Fibroblast of the aortic adventitia (primary cell): ENCODE measurements at places on chromosomes 1 and 21. TPM values are rescaled to one million over a fixed set of nuclear protein-coding genes. Genes with fewer than 3 reads are reported as not detected.

The THEM5 gene
- total RNA-seq = not detected in 2 replicates

DNA sequence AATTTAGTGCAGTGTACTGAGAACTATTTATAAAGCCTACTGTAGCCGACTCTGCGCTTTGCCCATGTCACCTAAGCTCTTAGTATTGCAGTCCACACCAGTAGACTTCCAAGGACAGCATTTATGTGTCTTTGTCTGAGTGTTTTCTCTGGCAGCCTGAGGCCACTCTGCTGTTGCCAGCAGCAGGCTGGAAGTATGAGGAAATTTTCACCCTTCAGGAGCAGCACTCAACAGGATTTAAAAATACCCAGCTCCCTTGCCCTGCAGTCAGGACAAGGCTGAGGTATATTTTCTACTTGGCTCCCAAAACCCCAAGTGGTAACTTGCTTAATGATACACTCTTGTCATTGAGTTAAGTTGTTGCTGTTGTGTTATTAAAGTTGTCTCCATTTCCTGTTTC lies 230.1 kb downstream of the SRGAP2C start:
- peak; percentile 48 for DNase-seq

DNA sequence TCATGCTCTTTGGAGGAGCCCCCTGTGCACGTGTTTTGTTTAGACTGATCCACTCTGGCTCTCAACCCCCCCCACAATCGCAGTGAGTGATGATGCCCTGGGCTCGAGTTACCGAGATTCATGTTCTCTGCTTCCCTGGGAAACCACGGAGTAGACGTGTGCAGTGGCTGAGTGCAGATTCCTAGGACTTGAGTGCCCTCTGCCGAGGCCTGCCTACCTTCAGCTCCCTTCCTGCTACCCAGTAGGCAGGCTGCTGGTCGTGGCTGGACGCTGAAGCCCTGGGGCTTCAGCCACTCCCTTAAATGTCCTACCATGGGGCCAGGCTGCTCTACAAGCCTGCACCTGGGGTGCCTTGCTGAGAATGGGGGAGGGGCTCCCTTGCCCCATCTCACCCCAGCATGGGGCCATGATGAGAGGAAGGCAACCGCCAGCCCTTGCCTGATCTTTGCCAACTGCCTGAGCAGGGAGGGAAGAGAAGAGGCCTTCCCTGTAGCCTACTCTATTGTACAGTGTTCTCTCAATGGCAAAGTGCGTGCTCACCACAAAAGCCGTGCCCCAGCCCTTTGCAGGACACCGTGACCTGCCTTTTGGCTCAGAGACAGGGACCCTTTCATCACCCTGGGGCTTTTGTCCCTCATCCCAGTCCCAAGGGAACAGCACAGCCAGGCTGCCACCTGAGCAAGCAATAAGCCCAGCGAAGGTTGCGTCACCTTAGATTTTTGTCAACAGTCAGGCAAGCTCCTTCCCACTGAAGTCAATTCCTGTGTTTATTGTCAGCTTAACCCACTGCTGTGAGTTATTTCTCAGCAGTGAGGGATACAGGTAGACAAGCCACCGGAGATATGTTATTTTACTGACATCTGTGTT lies 4.1 kb upstream of the GRIK3 start:
- DNase-seq = no peak

The DHRS3 gene
- 64.4 and 114 TPM in 2 replicates for total RNA-seq

The HIVEP3 gene
- total RNA-seq = 1.1 and 1.2 TPM in 2 replicates

DNA sequence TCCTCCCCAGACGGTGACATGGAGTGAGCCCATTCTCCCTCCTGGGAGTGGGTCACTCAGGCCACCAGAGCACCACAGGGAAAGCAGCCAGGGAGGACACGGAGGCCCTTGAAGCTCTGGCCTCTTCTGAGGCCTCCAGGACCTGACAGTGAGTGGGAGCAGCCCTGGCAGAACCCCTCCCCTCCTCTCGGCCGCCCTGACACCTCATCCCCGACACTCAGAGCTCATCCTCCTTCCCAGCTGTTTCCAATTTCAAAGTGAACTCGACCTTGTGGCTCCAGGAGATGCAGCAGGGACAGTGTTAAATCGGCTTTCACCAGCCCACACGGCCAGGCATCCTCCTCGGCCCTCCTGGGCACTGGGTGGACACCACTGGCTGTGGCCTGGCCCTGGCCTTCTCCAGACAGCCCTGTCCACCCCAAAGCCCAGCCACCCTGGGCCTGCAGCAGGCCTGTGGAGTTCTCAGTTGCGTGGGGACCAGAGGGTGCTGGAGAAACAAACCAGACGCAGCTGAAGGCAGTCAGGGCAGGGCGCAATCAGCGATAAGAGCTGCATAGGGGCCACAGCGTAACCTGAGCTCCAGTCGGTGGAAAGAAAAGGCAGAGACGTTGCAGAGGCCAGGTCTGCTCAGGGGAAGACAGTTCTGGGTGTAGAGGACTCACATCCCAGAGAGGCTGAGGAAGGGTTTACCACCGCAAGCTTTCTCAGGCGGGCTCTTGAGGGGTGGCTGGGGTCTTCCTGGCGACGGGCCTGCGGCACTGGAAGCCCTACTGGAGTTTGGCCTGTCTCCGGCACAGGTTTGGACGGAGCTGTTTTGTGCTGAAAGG lies 27.1 kb downstream of the FTCD start:
- DNase-seq = no peak

- DNase-seq = peak; percentile 40
These were observed 511.2 kb downstream of the PLPP3 start for GRCh38 chr1:56068210-56068609.

- DNase-seq = no peak
These were observed 59.4 kb upstream of the DUSP10 start for GRCh38 chr1:221801251-221801661.

DNA sequence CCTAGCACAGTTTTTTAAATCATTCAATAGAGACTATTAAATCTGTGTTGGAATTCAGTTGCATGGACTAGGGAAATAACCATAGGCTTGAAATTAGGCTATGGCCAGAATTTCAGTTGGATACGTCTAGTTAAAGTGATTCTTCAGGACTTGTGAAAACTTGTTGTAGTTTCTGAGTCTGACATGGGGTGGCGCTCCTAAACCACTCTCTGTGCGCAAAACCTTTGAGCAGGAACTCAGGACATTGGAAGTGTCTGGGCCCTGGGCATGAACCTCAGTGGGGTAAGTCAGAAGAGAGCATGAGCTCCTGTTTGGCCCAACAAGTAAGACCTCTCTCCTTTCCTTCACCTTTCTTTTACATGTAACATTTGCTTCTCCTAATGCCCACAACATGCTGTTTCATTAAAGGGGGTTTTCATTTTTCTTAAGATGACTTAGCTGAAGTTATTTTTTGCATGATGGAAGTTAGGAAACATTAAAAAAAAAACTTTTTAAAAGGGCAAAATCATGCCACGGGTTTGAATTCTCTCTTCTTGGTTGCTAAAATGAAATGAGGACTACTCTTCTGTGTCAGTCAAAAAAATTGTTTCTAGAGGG lies 17.1 kb upstream of the CCDC190 start:
- DNase-seq = peak; percentile 94

The CRB1 gene
- total RNA-seq = 0.08 and 0.09 TPM in 2 replicates

- peak; percentile 87 for DNase-seq
These were observed 90.5 kb upstream of the TLR5 start for GRCh38 chr1:223233410-223234169.

The ATAD3A gene
- 28.0 and 35.6 TPM in 2 replicates for total RNA-seq

DNA sequence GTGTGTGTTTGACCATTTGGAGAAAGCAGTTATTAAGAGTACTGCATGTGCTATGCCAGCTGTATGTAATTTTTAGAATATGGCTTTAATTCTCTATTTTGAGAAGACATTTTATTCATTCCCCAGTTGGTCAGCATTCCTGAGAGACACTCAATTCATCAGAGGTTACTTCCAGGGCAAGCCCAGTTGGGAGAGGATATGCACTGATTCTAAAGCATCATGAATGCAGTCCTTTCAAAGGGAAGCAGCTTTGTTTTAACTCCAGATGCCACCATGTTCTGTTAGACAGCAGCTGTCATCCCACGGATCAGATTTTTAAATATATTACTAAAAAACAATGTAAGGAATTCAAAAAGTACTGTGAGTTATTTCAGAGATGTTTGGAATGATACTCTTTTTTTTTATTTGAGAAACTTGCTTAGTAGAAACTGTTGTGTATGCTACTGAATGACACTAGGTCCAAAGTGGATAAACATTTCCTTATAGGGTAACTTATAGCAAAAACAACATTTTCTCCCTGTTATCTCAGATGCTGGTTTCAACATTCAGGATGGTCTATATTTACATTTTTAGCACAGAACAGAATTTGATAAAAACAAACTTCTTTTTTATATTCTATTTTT lies 149.5 kb upstream of the B3GALT2 start:
- DNase-seq = peak; percentile 78

The C8B gene
- not detected in 2 replicates for total RNA-seq

DNA sequence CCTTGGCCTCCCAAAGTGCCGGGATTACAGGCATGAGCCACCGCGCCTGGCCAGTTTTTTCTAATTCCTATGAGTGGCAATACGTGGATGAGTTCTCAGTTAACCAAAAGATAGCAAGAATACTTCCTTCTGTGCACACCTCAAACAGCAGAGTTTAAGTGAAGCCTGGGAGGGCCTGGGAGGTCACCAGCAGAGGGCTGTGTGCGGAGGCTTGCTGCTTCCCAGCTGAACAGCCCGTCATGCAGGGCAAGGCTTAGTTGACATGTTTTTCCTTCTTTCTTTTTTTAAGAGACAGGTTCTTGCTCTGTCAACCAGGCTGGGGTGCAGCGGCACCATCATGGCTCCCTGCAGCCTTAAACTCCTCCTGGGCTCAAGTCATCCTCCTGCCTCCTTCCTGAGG lies 17.8 kb downstream of the GNG4 start:
- no peak for DNase-seq

DNA sequence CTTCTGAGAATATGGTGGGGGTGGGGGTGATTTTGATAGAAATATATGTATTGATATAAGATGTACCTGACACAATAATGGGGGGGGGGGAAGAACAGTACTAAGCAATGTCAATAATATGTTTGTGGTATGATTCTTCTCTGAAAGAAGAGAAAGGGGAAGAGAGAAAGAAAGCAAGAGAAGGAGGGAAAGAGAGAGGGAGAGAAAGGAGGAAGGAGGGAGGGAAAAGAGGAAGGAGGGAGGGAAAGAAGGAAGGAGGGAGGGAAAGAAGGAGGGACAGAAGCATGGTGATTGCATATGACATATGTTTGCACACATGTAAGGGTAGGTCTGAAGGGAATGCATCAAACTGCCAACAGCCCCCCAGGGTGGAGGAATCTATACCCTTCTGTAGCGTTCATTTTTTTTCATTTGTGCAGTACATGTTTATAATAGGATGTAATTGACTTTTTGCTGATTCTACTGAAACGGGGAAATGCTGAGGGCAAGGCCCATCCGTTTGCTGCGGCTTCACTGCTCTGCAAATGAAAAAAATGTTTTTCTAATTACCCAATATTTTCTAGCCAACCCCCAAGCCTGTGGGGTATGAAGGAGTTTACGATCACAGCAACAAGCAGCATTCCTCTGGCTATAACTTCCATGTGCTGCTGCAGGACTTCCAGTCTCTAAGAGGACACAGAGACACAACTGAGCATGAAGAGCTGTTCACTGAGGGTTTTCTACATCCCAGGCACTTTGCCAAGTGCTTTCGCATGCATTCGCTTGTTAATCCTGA lies 119.3 kb upstream of the ZC3H12A start:
- no peak for DNase-seq

- peak; percentile 11 for DNase-seq
These were observed at the start of gene NKAIN1 for GRCh38 chr1:31239653-31240241. TSS of gene NKAIN1 (minus strand) at chr1:31239887. CDS start at chr1:31239547, 340 bp downstream.

DNA sequence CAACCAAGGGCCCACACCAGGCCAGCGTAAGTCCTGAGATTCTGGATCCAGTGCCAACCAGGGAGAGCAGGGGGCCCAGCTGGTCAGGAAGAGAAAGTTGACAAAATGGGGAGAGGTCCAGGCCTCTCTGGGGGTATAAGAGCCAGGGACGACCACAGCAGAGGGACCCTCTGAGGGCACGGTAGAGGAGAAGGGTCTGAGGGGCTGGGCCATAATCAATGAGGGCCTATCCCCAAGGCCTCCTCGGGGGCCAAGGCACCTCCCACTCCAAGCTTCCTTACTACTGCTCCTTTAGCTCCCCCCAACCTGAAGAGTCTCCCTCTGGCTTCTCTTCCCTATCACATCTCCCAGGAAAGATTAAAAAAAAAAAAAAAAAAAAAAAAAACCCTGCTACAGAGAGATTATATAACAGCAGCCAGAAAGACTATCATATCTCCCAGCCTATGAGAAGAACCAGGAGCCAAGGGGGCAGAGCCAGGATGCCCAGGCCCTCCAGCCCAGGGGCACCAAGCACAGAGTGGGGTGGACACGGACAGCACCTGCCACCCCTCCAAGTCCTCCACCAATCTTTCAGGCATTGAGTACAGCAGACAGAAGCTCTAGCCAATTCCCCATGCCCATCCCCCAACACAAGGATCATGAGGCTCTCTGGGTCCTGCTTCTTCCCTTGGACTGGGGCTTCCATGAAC lies 2.7 kb downstream of the MEF2D start:
- no peak for DNase-seq
